ENCODE measurements at places on chromosomes 1 and 21. TPM values are rescaled to one million over a fixed set of nuclear protein-coding genes. Genes with fewer than 3 reads are reported as not detected.

TLR5 gene
- not detected for total RNA-seq

SRGAP2C gene
- total RNA-seq: 33.4 TPM

ZNF683 gene
- total RNA-seq: not detected

DNAH14 gene
- 34.0 TPM for total RNA-seq

HPCA gene
- not detected for total RNA-seq

TNNT2 gene
- 0.11 TPM for total RNA-seq
